ENCODE measurements at places on chromosomes 7 and 10. TPM values are rescaled to one million over a fixed set of nuclear protein-coding genes. Genes with fewer than 3 reads are reported as not detected.

DNA sequence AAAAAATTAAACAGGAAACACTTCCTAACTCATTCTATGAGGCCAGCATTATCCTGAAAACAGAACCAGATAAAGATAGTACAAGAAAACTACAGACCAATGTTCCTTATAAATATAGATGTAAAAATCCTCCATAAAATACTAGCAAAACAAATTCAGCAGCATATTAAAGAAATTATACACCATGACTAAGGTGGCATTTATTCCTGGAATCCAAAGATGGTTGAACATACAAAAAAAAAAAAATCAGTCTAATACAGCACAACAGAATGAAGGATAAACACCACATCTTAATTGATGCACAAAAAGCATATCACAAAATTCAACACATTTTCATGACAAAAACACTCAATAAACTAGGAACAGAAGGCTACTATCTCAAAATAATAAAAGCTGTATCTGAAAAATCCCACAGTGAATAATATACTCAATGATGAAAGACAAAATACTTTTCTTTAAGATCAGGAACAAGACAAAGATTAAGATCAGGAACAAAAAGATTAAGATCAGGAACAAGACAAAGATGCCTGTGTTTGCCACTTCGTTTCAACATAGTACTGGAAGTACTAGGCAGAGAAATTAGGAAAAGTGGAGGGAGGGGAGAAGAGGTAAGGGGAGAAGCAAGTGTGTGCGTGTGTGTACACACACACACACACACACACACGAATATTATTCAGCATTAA lies 95.6 kb downstream of the SNX13 start:
- DNase-seq = no peak

DNA sequence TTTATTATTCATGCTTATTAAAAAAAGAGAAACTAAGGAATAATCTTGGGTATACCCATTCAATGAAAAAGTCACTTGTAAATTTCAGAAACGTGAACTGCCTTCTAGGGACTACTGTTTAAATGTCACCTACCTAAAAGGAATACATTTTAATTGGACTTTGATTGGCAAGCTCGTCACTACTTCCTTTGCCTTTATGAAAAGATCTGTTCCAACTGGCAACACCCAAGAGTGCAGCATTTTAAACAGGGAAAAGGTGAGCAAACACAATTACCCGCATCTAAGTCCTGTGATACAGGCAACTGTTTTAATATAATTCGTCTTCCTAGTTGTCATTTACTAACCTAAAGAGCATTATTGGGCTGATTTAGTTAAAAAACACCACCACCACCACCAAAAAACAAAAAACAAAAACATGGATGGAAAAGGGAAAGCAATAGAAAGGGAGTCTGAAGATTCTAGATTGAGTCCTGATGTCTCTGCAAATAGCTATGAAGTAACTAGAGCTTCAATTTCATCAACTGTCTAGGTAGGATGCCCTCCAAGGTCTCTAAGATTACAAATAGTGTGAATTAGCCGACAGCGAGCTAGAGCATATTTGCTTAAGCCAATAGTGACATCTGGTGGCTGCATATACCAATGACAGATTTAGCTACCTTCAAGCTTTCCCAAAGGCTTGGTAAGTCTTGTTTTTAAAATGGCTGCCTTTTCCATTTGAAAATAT lies 33.8 kb upstream of the ICA1 start:
- peak; percentile 83 for DNase-seq

DNA sequence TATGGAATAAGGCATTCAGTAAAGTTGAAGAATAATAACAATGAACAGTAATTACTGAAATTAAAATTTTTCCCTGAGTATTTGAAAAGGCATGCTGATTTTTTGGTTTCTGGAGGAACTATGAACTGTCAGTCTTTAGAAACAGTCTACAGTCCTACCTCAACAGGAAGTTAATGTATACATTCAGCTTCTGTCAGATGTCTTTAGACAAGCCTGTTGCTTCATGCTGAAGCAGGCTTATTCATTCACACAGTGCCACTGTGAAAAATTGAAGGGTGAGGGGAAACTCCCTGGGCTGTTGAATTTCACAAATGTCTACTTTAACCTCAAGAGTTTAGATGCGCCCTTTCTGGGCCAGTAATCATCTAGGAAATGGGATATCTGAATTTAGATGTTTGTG lies 3.5 kb downstream of the NRF1 start:
- DNase-seq = peak; percentile 31

The IFIT2 gene
- total RNA-seq = 6.4 TPM

The TMEM130 gene
- 2.3 TPM for total RNA-seq

The UCMA gene
- total RNA-seq = 2.6 TPM

GRCh38 chr10:76456197-76456596 lies 1024.8 kb downstream of the LRMDA start:
- DNase-seq = no peak

- no peak for DNase-seq
Measured at GRCh38 chr7:44882899-44883298, 2.4 kb downstream of the PURB start.

The NKX2-3 gene
- 0.62 TPM for total RNA-seq

The SPDYE5 gene
- total RNA-seq = 0.04 TPM

- DNase-seq = no peak
Measured at GRCh38 chr10:110425684-110426293, 71.9 kb upstream of the DUSP5 start.

The TLX1 gene
- total RNA-seq = not detected

The JMJD1C gene
- 104 TPM for total RNA-seq

GRCh38 chr10:98131619-98132018 lies 2.8 kb upstream of the R3HCC1L start:
- no peak for DNase-seq

DNA sequence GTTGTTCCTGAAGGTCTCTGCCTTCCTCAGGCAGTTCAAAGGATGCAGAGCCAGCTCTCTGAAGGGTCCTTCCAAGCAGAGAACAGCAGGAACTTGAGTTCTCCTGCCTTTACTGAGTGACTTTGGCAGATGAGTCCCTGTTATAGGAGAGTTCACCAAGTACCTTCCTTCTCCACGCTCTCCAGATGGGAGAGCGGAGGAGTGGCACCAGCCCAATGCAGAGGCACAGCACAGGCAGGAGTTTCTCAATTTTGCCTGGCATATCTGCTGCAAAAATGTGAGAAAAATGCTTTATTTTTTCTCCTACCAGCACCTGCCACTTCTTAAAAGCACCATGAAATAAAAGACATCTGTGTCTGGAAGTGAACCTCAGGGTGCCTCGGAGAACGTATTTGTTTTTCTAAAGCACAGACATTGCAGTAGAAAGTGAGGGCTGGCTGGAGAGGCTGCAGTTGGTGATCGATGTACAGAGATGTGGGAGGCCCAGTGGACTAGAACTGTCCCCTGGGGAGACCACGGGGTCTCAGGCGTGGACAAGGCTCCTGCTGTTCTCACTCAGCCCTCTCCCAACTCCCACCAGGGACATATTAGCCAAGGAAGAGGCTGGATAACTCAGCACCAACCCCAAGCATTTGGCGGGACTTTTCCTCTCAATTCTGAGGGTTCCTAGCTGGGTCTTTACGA lies 174.5 kb downstream of the WDR37 start:
- no peak for DNase-seq

GRCh38 chr7:57772126-57772924 lies 322.3 kb downstream of the ZNF716 start:
- no peak for DNase-seq

GRCh38 chr10:30158325-30158960 lies 99.1 kb upstream of the JCAD start:
- DNase-seq = no peak

DNA sequence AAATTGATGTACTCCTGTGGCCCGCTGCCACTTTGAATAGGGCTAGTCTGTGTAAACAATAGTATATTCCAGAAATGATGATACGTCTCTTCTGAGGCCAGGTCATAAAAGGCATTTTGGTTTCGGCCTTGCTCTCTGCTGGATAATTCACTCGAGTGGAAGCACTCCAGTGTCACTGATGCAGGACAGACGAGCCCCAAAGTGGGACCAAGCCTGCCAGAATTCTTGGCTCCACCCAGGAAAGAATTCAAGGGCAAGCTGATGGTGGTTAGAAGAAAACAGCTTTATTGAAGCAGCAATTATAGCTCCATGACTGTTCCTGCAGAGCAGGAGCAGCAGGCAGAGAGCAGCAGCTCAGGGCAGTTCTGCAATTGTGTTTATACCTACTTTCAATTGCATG lies 717.6 kb downstream of the GRM8 start:
- no peak for DNase-seq

- no peak for DNase-seq
Measured at GRCh38 chr10:62626817-62627216, 177.7 kb upstream of the ADO start.

DNA sequence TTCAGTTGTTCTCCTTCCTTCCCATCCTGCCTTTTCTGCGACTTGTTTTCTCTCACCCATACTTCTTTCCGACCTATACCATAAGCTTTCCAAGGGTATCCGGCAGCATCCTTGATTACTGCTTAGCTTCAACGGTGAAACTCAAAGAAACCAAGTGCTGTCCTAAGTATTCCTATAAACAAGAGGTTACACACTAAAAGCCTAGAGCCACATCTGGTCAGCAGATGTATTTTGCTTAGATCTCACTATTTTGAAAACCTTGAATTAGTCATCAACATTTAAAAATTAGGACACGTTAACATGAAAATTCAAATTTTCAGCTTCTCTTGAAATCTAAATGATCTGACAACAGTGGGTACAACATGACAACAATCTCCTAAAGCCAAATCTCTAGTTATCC lies 20.0 kb downstream of the ARHGAP21 start:
- DNase-seq = peak; percentile 45

The LRGUK gene
- total RNA-seq = 0.89 TPM

The HTR5A gene
- not detected for total RNA-seq

DNA sequence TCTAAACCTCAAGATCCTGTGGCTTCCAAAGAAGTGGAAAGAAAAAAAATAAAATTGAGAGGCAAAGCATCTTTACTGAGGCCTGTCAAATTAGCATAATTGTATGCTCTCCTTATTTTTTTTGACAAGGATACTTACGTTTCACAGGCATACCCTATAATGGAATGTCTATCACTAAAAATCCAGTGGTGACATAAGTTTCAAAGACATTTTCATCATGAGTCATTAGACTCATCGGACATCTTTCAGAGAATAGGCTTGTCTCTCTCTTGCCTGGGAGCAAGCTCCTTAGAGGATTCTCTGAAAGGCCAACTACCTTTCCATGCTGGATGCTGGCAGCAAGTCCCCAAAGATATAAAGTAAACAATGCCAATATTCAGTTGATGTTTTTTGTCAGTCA lies 380.7 kb upstream of the STEAP1 start:
- no peak for DNase-seq

GRCh38 chr7:39360038-39360437 lies 206.2 kb upstream of the YAE1 start:
- no peak for DNase-seq

DNA sequence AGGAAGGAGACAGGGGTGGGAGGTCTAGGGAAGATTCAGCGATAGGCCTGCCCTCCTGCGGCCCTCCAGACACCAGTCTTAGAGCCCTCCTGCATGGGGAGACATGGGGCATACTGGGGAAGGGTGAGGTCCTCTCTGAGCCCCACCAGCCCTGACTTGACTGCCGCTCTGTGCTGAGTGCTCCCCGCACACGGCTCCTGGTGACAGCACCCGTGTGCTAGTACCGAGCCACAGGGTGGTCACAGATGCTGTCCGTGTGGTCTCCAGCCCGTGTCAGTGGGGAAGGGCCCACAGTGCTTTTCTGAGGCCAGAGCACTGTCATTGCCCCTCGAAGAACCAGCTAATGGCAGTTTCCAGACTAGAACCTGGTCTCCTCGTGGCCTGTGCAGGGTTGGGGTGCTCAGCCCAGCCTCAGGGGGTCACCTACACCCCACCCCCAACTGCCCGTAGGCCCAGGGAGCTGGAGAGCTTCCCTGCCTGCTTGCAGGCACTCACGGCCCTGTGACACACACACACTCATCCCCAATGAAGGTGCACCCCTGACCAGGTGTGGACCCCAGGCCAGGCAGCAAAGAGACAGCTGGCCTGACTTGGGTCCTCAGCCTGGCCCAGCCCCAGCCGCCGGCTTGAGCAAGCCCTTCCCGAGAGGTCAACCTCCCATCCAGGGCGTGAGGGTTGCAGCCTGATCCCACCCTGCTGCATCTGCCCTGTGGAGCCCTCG lies 86.0 kb upstream of the RET start:
- no peak for DNase-seq

GRCh38 chr10:97047788-97048187 lies 138.0 kb downstream of the SLIT1 start:
- no peak for DNase-seq

The NOS3 gene
- 4.9 TPM for total RNA-seq

GRCh38 chr10:125868372-125868975 lies 12.6 kb downstream of the DHX32 start:
- peak; percentile 27 for DNase-seq

GRCh38 chr10:122421742-122422141 lies 32.7 kb upstream of the ARMS2 start:
- DNase-seq = no peak

DNA sequence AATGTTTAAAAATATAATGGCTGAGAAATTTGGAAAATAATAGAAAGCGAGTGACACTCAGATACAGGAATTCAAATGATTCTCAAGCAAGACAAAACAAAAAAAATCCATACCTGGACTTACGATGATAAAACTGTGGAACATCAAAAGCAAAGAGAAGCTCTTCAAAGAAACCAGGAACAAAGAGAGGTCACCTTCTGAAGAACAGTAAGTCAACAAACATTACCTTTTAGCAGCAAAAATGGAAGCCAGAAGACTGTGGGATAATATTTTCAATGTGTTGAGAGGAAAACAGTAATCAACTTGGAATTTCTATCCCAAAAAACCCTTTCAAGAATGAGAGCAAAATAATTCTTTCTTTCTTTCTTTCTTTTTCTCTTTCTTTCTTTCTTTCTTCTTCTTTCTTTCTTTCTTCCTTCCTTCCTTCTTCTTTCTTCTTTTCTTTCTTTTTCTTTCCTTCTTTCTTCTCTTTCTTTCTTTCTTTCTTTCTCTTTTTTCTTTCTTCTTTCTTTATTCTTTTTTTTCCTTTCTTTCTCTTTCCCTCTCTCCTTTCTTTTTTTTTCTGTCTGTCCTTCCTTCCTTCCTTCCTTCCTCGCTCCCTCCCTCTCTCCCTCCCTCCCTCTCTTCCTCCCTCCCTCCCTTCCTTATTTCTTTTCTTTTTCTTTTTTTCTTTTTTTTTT lies 1.8 kb upstream of the CPA5 start:
- no peak for DNase-seq

The CTBP2 gene
- 36.8 TPM for total RNA-seq

GRCh38 chr7:65342723-65343629 lies 30.7 kb upstream of the ZNF92 start:
- DNase-seq = no peak

- no peak for DNase-seq
Measured at GRCh38 chr7:31052841-31053601, 913 bp downstream of the ADCYAP1R1 start.

DNA sequence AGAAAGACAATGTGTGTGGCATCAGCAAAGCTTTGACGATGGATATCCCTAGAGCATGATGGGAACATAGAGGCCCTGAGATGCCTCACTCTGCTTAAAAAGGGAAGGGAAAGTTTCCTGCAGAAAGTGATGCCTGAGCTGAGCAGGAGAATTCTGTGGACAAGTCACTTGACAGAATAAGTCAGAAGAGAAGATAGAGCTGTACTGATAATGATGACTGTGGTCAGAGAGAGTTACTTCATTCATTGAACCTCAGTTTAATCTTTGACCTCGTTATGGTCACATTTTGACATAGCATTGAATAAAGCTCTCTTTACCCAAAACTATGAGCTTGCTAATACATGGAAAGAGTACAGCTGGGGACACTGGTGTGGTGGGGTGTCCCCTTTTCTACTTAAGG lies 7.6 kb downstream of the CUBN start:
- no peak for DNase-seq

- DNase-seq = no peak
Measured at GRCh38 chr10:35887685-35888084, 245.6 kb upstream of the FZD8 start.

- DNase-seq = peak; percentile 60
Measured at GRCh38 chr10:13930120-13930519, 343.4 kb downstream of the PRPF18 start.
